ENCODE measurements at places on chromosomes 12 and 14.

- no peak for DNase-seq
Observed at GRCh38 chr12:2688381-2688931, 106.3 kb upstream of the FKBP4 start.

DNA sequence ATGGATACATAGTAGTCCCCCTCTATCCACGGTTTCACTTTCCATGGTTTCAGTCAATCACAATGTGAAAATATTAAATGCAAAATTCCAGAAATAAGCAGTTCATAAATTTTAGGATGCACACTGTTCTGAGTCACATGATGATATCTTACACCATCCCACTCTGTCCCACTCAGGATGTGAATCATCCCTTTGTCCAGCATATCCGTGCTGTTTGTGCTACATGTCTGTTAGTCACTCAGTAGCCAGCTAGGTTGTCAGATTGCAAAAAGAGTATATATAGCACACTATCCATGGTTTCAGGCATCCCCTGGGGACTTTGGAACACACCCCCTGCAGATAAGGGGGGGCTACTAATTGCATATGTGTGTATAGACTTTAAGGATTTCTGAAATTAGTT, 8.1 kb upstream of the NAA30 start:
- DNase-seq = no peak

DNA sequence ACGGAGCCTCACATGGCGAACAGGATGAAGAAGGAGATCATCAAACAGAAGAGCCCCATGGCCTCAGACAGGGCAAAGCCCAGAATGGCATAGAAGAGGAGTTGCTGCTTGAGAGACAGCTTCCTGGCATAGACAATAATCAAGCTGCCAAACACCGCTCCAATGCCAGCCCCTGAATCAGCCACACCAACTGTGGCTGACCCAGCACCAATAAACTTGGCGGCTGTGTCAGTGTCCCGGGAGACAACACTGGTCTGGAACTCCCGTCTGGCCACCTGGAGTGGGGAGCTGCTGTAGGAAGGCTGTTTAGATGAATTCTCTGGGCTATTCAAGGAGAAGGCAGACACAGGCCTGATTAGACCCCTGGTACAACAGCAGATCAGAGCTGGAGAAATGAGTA, 100.1 kb downstream of the HEATR5A start:
- no peak for DNase-seq

GRCh38 chr12:14840616-14841015, 2.7 kb downstream of the ART4 start:
- no peak for DNase-seq

GRCh38 chr12:25585021-25585523, 32.0 kb upstream of the LMNTD1 start:
- no peak for DNase-seq

GRCh38 chr14:100007254-100007653, 58.0 kb upstream of the EVL start:
- DNase-seq = no peak

- no peak for DNase-seq
Observed at GRCh38 chr12:54641554-54641953, 6.6 kb downstream of the DCD start.

- DNase-seq = no peak
Observed at GRCh38 chr12:93589081-93589480, 16.6 kb downstream of the SOCS2 start.

DNA sequence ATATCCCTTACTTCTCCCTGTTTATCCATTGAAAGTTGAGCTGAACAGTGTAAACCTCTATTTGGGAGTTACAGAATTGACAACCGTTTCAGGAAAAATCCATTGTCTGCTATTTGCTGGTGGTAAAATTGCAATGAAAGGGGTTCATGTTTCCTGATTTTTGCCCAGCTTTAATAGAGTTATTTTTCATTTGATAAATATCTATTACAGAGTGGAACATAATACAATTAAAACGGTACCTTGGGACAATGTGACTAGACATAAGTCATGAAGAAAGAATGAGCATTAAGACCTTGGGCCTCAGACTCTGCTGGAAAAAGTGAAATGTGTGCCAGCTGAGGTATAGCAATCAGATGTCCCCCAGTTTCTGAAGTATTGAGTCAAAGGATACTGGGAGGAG, 13.1 kb downstream of the PTPRR start:
- DNase-seq = no peak

DNA sequence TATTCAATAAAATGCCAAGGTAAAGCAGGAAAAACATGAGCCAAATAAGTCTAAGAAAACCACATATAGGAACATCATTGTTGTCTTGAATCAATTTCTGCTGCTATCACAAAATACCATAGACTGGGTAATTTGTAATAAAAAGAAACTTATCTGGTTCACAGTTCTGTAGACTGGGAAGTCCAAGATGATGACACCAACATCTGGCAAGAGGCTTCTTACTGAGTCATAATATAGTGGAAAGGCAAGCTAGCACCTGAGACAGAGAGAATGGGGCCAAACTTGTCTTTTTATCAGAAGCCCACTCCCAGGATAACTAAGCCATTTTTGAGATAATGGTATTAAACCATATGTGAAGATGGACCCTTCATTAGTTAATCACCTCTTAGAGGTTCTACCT, 975.9 kb downstream of the FLRT2 start:
- no peak for DNase-seq

DNA sequence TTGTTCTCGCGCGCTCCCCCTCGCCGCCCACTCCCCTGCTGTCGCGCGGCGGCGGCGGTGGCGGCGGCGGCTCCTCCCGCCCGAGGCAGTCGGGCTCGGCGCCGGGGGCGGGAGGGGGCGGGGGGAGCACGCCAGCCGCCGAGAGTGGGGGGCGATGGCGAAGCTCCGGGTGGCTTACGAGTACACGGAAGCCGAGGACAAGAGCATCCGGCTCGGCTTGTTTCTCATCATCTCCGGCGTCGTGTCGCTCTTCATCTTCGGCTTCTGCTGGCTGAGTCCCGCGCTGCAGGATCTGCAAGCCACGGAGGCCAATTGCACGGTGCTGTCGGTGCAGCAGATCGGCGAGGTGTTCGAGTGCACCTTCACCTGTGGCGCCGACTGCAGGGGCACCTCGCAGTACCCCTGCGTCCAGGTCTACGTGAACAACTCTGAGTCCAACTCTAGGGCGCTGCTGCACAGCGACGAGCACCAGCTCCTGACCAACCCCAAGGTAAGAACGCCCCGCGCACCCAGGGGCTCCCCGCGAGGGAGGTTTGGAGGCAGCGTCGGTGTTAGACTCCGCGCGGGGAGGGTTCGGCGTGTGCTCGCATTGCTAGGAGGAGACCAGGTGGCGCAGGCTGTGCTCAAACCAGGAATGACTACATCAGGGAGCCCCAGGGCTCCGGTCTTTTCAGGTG, 629 bp downstream of the KCNMB4 start:
- peak; percentile 59 for DNase-seq

GRCh38 chr12:106085213-106085612, 53.5 kb downstream of the NUAK1 start:
- DNase-seq = no peak

- no peak for DNase-seq
Observed at GRCh38 chr12:46788072-46788887, 37.5 kb downstream of the SLC38A4 start.

DNA sequence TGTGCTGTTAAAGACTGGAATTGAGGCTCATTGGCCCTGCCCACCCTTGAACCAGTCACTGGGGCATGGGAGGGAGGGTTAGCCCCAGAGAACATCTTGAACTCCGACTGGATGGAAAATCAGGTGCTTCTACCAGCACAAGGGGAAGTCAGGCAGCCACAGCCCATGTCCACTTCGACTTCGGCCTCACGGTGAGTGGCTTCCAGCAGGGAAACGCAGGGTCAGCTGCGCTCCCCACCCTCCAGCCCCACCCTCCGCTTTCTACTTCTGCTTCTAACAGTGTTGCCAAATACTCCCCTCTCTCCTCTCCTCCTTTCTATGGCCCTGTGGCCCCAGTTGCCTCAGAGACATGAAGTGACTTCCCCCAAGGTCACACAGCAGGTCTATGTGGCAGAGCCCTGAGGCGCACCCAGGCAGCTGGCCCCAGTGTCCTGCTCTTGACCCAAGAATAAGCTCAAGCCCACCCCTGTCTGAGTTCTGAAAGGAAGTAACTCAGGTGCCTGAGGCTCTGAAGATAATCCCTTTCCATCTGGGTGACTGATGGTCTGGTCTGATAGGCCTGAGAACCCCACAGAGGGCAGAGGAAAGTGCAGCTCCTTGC, 11.9 kb upstream of the SH2B3 start:
- DNase-seq = no peak

DNA sequence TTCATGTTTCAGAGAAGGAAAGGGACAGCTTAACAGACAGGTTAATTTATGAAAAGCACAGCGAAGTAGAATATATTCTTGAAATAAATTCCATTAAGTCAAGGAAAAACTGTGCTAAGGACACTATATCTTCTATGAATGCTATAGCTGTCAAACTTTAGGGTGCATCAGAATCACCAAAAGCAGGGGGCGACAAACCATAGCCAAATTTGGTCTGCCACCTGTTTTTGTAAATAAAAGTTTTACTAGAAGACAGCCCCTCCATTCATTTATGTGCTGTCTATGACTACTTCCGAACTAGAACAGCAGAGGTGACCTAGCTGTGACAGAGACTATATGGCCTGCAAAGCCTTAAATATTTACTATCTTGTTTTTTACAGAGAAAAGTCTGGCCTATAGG, 25.9 kb downstream of the PPP4R3A start:
- no peak for DNase-seq

DNA sequence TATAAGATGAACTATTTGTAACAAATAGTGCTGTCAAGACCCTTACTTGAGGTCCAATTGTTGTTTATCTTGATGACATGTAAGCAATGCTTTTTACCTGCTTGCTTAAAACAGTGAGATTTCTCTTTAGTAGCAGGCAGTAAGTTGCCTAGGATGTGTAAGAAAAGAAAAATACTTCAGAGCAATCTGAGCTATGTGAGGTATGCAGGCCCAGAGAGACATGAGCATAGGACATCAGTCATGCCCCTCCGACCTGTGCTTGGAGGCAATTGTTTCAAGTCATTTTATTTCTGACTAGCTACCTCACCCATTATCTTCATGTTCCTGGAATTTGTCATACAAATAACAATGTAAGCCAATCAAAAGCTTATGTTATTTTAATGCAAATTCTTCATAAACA, 930.6 kb upstream of the FBXO33 start:
- no peak for DNase-seq

DNA sequence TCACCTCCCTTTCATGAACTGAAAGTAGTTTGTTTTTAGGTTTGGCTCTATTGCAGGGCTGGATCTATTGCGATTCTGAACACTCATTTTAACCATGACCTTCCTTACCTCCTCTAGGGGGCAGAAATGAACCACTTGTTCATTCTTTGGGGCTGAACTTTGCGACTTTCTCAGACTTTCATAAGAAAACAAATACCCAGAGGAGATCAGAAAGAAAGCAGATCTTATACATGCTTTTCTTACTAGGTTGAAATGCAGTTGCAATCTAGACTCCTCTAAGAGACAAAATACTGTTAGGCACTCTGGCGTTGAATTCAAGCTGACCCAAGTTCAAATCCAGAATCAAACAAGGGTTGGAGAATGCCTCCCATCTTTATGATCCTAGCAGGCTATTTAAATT, 32.6 kb upstream of the PLEKHG3 start:
- no peak for DNase-seq

- DNase-seq = no peak
Observed at GRCh38 chr14:35909665-35910064, 83.5 kb downstream of the BRMS1L start.

DNA sequence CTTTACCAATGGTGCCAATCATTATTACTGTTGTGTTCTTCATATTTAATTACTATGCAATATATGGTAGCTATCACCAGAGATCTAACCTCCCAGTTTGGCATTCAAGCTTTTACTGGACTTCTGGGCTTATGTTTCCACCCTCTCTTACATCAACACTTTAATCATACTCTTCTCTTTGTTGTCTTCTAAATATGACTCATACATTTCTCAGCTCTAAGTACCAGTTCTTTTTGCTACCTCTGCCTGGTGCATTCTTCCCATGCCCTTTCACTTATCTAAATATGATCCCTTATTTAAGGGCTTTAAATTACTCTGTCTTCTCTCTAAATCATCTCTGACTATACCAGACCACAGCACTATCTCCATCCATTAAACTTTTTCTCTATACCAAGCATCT, 246.1 kb upstream of the CCDC196 start:
- no peak for DNase-seq

- DNase-seq = no peak
Observed at GRCh38 chr14:103476631-103477030, 46.0 kb downstream of the CKB start.

DNA sequence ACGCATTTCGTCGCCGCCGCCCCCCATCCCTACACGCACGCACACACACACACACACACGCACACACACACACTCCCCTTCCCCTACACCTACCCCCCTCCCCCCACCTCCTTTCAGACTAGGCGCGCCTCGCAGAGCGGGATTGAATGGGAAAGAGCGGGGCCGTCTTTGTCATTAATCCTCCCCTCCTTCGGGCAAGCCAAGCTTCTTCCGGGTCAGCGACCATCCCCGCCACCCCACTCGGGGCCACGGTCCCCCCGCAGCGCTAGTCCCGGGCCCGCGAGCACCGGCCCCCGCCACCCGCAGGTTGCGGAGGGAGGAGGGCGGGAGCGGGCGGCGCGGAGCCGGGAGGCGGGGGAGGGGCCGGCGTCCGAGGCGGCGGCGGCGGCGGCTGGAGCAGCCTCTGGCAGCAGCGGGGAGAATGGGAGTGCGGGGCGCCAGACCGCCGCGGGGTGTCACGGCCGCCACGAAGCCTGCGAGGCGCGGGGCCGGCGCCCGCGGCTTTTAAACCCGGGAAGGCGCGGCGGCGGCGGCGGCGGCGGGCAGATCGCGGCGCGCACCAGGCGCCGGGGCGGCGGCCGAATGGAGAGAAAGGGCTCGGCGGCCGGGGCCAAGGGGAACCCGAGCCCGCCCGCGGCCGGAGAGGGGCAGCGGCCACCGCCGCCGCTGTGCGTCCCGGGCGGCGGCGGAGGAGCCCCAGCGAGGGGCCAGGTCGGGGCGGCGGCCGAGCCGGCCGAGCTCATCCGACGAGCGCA, at the start of gene TTC9:
TSS of gene TTC9 (plus strand) at position 369 of the 755 bp plus-strand sequence. CDS start at position 583, 214 bp downstream.
- DNase-seq = peak; percentile 26

DNA sequence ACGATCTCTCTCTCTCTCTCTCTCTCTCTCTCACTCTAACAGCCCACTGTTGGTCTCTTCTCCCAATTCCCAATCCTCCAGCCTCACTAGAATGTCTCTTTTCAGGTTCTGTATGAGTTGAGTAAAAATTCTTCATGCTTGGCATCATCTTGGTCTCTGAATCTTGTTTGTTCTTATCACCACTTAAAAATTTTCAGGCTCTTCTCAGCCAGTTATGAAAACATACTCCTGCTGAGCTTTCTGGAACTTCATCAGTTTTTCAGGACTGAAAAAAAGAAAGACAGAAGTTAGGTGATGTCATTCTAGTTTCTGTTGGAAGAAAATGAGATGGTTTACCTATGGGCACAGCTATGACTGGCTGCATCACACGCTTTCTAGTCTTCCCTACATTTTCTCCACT, 11.5 kb upstream of the IL22 start:
- DNase-seq = no peak

GRCh38 chr12:106134294-106134949, 4.3 kb downstream of the NUAK1 start:
- no peak for DNase-seq

- DNase-seq = no peak
Observed at GRCh38 chr12:58916921-58917511, 3.3 kb downstream of the LRIG3 start.

All from T follicular helper cell (primary cell).